NCI-H2227 treated with DMSO at 0.1 percent for 48 hours (cell line): ENCODE measurements at places on chromosomes 1 and 21.
A peak's percentile ranks its signal among the peaks of the same experiment; 100 is the strongest.

DNA sequence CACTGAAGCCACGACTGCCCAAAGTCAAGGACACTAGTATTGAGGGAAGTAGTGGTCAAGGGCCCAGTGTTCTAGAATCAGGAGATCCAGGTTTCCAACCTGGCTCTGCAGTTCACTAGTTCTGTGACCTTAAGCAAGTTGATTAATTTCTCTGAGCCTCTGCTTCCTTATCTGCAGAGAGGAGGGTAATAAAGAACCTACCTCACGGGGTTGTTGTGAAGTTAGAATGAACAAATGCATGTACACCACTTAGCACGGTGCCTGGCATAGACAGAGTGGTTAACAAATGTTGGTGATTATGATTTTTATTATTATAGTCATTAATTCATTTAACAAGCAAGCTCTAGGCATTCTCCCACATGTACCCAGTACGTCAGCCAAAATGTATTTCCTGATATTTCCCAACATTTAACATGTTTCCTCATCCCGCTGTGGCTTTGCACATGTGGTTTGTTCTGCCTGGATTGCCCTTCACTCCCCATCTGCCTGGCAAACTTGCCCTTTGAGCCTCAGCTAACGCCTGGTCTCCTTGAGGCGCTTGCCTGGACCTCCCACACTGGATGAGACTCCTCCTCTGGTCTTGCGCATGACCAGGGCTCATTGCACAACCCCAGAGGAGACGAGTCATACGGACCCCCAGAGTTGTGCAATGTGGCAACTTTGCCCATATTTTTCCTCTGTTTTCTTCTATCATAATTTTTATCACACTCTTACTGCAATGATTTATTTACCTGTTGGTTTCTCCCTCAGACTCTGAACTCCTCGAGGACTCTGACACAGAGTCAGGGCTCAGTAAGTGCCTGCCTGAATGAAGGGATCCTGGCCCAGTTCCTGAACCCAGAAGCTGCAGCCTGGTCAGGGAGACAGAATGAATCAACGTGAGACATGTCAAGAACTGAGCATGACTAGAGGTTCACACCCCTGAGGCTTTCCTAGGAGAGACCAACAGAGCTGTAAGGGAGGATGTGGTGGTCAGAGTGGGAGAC lies 20.7 kb upstream of the MFSD2A start:
- DNase-seq: no peak

- DNase-seq: no peak
Measured at GRCh38 chr21:17732306-17732705, 86.8 kb downstream of the C21orf91 start.

- DNase-seq: peak; percentile 59
Measured at GRCh38 chr1:14682941-14683621, 84.6 kb downstream of the KAZN start.

- no peak for DNase-seq
Measured at GRCh38 chr1:167674156-167674555, 44.1 kb downstream of the RCSD1 start.

DNA sequence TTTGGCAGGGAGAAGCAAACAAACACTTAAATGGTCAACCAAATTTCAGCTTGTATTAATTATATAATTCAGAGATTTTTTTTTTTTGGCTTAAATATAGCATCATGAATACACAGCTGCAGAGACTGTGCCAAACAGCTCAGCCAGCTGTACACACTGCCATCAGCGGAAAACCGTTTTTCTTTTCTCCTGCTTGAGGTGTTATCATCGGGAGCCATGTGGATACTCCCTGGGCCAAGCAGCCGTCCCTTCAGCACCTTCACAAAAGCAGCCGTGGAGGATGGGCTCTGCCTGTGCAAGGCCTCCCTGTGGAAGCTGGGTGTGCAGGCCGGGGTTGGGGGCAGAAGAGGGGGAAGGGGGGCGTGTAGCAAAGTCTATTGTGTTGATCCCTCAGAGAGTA lies 85.0 kb downstream of the NUF2 start:
- no peak for DNase-seq

DNA sequence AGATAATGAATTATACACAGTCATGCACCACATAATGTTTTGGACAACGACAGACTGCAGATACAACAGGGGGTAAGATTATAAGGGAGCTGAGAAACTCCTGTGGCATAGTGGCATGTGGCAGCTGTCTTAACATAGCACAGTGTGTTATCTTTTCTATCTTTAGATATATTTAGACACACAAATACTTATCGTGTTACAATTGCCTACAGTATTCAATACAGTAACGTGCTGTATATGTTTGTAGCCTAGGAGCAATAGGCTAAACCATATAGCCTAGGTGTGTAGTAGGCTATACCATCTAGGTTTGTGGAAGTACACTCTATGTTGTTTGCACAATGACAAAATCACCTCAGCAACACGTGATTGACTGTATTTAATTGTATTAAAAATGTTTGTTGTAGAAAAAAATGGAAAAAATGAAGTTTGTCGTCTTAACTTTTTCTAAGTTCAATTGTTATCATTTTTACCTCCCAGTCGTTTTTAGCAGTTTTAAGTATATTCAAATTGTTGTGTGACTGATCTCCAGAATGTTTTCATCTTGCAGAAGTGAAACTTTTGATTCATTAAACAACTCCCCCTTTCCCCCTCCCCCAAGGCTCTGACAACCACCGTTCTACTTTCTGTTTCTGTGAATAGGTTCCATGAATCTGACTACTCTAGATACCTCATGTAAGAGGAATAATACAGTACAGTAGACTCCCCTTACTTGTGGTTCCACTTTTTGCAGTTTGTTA lies 351.0 kb upstream of the B3GALT2 start:
- no peak for DNase-seq

DNA sequence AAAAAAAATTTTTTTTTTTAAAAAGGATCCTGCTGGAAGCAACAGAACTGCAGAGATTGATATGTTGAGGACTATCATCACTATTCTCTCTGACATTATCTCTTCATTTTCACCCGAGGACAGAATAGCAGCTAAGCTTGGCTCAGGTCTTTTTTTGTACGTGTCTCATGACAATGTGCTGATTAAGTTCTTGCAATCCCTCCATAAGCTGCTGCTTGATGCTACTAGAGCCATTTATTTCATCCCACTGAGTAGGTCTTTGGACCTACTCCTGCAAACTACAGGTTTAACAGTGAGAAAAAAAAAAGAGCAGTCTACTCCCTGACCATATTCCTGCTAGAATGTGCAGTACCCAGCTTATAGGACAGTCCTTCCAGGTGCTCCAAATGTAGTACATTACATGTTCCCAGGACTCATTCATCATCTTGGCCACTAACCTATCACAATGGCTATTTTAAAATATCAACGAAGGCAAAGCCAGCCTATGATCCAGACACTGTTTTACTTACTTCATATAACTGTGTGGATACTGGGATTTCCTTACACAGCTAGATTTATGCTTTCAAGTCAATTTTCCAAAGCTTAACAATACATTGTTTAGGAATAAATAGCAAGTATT lies 54.1 kb downstream of the ARHGAP29 start:
- no peak for DNase-seq

- no peak for DNase-seq
Measured at GRCh38 chr1:117674521-117675400, 68.9 kb downstream of the TENT5C start.

GRCh38 chr1:222057162-222057561 lies 315.3 kb upstream of the DUSP10 start:
- DNase-seq: no peak

DNA sequence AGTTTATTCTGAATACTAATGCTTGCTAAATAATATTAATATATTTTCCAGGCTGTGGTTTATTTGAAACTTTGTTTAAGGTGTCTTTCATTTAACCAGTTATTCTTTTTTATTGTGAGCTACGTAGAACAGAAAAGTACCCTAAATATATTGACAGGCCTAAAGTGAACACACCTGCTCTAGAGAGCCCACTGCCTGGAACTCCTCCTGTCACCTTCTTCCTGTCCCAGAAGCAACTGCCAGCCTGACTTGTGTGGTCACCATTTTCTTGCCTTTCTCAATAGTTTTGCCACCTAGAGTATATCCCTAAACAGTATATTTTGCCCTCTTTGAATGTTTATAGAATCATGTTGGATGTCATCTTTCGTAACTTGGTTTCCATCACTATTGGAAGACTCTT lies 48.5 kb downstream of the SCCPDH start:
- DNase-seq: no peak

DNA sequence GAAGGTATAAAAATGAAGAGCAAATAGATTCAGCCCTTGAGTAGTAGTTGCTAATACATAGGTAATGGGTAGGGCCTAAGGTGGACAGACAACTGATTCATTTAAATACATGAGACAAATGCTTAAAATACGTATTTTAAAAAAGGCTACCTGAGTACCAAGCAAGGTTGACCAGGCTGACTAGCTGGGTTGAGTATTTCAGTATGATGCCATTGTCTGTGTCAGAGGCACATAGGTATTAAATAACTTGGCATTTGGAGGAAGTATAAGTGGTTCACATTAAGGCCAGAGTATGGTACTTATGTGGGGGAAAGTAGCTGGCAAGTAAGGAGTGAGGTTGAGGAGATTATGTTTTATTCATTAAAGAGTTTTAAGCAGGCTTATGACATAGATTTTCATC lies 19.4 kb downstream of the NEK7 start:
- DNase-seq: no peak

DNA sequence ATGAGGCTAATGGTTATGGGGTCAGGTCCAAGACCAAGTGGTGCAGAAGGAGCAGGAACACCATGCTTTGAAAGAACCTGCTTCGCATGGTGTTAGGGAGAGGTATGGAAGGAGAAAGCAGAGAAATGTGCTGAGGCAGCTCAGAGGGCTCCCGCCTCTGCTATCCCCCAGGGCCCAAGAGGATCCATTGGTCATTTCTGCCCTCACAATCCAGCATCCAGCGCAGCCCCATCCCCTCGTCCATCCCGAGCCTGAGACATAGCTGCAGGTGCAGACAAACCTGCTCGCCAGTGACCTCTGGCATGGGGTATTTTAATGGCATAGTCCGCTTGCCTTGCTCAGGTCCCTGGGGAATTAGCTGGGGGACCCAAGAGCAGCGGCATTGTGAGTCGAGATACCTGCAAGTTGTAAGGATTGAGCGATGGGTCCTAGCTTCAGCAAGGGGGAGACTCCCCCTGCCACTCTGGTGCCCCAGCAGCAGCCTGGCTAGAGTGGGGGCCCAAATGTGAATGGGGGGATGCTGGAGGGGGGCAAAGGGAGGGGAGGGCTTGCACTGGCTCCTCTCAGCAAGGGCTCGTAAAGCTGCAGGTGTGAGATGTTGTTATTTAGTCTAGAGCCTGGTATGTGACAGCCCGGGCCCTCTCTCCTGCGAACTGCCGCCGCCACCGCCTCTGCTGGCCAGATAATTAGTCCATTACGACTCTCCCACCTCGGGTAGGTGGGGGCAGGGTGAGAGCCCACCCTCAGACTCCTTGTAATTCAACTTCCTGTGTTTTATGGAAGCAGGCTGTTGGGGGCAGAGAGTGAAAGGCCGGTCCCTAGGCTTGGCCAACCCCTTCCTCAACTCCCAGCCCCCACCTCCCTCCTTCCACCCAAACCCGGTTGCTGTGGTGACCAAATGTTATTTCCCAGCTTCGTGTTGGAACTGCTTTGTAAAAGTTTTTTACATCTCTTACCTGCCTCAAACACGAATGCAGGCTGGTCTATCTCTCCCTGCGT lies 118.8 kb downstream of the RNF220 start:
- DNase-seq: peak; percentile 60

- DNase-seq: no peak
Measured at GRCh38 chr1:96964761-96965160, 243.2 kb downstream of the PTBP2 start.

GRCh38 chr1:235946571-235946981 lies 79.9 kb upstream of the LYST start:
- DNase-seq: no peak

DNA sequence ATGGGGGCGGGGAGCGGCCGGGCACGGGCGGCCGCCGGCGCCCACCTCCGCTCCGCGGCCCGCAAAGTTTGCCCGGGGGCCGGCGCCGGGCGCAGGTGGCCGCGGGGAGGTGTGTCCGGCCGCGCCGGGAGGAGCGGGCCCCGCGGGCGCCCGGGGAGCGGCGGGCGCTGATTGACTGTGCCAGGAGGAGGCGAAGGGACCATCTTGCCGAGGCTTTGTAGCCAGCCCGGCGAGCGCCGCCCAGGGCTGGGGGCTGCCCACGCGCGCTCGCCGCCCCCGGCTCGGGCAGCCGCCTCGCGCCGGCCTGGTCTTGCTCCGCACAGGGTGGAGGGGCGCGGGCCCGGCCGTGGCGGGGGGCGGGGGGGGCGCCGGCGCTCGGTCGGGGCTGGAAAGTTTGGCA lies 432 bp downstream of the EPHB2 start:
- DNase-seq: no peak

- peak; percentile 35 for DNase-seq
Measured at GRCh38 chr1:201348211-201348566, 29.3 kb downstream of the TNNT2 start.

DNA sequence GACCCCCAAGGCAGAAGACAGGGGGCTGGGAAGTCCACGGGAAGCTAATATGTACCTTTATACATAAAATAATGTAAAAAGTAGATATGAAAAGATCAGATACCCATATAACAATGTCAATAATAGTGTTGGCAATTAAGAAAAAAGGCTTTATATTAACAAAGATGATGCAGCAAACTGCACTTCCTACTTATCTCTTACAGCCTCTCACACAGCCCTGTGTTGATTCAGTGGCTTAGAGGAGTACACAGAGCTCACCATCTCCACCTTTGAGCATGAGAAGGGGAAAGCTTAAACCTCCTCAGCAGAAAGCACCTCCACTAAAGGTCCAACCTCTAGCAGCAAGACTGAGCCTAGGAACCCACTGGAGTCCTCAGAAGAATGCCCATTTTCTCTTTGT lies 7.2 kb upstream of the VSIG8 start:
- DNase-seq: no peak

GRCh38 chr1:11749203-11749689 lies 12.7 kb upstream of the C1orf167 start:
- no peak for DNase-seq

DNA sequence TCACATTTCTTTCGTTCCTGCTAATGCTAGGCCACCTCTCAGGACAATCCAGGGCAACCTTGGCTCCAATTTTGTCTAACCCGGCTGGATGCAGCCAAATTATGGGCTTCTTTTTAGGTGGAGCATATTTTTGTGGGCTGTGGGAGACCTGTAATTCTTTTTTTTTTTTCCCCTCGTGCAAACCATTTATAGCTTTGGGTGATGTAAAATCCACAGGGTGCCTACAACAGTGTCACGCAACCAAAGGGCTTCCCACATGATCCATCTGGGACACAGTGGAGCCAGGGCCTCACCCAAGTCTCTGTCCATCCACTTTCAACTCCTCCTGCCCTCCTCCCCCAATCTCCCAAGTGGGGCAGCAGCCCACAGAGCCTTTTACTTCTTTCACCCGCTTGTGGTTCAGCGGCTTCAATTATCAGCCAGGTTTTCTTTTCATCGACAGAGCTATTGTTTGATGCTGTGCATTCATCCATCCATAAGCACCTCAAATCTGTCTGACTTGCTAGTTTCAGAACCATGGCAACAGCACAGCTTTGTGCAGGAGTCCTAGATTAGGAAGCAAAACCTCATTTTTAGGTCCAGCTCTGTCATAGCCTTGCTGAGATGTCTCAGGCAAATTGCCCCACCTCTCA lies 10.0 kb upstream of the OVAAL start:
- DNase-seq: peak; percentile 89
